ENCODE measurements at places on chromosomes 5 and 9.
A peak's percentile ranks its signal among the peaks of the same experiment; 100 is the strongest.

DNA sequence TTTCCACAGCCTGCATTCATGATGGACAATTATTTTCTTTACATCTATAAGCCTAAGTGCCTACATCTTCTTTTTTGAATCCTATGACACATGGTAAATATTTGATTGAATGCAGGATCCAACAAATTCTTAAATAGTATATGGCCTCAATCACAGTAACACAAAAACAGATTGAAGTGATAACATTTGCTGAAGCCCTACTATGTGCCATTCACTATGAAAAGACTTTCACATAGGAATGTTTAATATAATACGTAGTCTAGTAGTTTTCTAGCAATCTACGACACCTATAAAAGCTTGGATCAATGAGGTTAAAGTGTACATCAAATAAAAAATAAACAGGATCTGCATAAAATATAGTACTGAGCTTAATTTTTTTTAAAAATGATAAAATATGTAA, 231.0 kb downstream of the AP3B1 start:
- no peak for DNase-seq

DNA sequence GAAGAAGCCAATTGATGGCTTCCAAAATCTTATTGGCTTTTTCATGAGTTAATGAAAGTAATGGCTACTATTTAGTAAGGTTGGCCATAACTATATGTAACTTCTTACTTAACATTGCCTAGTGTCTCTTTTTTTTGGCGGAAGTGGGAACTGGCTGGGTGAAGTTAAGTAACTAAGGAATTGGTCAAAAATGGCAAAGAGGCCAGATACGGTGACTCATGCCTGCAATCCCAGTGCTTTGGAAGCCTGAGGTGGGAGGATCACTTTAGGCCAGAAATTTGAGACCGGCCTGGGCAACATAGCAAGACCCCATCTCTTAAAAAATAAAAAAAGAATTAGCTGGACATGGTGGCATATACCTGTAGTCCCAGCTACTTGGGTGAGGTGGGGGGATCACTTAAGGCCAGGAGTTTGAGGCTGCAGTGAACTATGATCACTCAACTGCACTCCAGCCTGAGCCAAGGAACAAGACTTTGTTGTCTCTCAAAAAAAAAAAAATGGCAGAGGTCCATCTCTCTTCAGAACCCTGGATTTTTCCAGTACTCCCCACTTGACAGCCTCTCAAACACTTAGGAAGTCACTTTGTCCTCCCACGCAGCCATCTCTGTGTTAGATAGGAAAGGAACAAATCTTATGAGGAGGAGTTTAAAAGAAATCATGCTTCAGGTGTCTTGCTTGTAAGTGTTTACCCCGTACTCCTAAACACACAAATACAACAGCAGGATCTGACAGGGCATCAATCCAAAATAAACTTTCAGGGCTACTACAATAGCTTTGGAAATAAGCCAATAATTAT, 75.7 kb downstream of the TEK start:
- DNase-seq: peak; percentile 23

DNA sequence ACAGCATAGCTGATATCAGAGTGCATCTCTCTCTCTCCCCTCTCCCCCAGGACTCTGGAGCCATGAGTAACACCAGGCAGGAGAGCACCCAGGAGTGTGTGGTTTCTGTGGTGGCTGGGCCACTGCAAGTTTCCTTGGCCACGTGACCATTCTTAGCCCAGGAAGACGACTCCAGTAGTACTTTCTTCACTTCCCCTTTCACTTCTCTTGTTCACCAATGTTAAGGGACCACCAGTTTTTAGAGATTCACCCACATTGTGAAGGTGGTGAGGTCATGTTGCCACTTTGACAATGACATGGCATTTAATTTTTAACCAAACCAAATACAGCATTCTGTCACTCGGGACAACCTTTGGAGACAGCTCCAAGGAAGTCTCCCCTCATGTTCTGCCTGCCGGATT, 17.9 kb upstream of the DAPK1 start:
- peak; percentile 28 for DNase-seq

DNA sequence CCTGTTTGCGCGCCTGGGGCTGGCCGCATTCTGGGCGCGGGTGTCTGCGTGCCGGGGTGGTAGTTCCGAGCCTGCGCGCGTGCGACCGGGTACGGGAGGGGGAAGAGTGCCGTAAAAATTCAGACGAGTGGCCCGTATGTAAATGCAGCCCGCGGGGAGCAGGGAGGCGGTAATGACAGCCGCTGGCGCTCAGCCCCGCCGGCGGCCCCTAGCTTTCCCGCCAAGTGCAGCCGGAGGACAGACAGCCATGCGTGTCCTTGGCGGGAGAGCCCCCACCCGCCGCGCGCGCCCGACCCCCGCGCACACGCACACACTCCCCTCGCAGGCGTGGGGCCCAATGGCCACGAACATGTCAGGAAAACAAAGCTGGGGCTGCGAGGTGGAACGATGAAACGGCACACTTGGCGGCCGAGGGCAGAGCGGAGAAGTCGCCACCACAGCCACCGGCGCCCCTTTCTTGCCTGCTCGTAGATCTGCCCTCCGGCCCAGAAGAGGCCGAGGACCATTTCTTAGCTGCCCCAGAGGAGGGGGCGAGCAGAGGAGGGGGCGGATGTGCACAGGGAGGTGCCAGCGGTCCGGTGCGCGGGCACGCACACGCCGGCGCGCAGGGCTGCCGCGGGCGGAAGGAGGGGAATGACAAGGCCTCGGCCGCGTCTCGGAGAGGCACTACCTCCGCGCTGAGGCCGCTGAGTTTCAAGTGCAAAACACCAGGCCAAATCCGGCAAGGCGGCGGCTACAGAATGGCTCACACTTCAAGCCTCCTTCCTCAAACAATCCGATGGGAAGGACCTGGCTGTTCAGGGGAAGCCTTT, 208.4 kb downstream of the MEF2C start:
- peak; percentile 13 for DNase-seq
